NCI-H446 treated with DMSO at 0.1 percent for 48 hours (cell line): ENCODE measurements at places on chromosomes 1 and 21.

GRCh38 chr1:8096105-8097011 lies 70.2 kb upstream of the ERRFI1 start:
- DNase-seq: peak; percentile 23

DNA sequence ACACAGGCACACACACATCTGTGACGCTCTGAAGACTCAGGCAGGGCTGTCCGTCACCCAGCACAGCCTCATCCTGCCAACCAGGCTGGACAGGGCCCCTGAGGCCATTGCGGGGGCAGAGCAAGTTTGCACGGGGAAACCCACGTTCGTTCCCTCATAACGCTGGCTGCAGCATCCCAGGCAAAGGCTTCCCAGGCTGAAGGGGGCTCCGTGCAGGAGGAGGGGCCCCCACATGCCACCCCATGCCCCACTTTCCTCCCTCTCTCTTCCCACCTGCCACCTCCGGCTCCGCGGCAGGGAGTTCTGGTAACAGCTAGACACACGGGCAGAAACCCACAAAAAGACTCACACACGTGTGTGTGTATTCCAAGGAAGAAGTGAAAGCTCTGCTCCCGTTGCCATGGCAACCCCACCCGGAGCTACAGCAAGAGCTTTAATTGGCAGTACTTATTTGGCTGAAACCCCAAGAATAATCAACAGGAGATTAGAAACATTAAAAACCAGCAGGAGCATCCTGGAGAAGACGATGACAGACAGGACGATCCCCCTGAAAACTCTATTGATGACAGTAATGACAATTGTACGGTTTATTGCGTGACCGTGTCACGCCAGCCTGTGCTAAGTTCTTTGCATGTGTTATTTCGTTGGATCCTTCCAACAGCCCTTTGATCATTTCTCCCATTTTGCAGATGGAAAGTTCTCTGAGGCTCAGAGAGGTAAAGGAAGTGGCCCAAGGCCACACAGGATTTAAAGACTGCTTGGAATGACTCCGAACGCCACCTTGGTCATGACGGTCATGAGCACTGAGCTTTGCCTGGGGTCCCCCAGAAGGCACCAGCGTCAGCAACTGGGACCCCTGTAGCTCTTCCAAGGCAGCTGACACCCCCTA lies 247.1 kb downstream of the NPHP4 start:
- no peak for DNase-seq

DNA sequence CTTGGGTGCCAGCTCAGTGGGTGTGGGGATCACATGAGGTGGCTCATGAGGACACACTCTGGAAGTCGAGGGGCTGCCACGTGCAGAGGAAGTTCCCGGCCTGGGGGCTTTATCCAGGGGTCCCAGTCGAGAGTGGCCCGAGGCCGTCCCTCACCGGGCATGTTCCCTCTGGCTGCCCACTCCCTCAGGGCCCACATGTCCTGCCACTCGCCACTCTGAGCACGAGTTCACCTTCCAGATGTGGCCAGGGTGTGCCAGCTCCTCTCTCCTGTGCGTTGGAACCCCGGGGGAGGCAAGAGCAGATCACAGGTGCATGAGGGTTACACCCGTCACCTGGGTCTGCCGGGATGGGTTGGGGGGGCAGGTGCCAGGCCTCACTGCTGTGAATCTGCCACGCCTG lies 14.6 kb downstream of the TMEM201 start:
- no peak for DNase-seq

GRCh38 chr1:13732971-13733667 lies 33.1 kb downstream of the PRDM2 start:
- DNase-seq: no peak

DNA sequence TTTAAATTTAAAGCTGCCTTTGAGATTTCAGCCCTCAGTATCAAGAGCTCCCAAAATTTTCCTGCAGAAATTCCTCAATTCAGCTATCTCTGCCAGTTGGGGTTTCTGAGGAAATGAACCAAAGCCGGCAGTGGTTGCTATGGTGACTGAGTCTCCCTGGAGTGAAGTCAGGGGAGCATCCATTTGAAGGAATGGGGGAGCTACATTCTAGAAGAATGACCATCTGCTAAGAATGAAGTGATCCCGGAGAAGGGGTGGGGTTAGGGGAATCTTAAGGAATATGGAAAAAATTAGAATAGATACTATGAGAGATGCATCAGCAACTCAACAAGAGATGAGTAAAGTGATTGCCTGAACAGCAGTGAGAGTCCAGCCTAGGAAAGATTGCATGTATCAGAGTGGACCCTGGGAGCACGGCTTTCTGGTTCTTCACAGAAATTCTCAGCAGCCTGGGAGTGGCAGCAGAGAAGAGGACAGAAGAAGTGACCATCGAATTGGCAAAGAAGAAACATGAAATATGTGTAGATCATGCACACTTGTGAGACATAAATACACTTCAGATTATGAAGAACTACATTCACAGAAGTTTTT lies 94.7 kb downstream of the CHD1L start:
- no peak for DNase-seq

DNA sequence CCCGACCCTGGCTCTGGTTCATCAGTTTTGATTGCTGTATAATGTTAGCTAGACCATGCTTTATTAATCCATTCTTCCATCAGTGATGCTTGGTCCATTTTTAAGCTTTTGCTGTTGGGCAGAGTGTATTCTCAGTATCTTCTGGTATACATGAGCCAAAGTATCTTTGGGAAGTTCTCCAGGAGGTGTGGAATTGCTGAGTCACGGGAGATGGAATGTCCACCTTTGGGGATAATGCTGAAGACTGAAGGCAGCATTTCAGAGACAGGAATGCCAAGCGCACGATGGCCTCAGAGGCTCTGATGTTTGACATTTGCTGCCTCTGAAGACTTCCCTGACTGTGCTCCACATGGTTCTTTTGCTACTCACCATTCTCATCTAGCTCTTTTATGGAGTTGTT lies 266.3 kb upstream of the KAZN start:
- no peak for DNase-seq

DNA sequence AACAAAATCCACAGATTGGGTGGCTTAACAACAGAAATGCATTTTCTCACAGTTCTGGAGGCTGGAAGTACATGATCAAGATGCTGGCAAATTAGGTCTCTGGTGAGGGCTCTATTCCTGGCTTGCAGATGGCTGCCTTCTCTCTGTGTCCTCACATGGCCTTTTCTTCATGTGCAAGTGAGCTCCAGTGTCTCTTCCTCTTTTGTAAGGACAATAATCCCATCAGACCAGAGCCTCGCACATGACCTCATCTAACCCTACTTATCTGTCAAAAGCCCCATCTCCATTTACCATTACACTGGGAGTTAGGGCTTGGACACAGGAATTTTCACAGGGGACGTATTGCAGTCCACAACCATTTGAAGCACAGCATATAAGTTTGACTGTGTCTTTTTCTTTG lies 181.6 kb downstream of the NEGR1 start:
- DNase-seq: no peak

DNA sequence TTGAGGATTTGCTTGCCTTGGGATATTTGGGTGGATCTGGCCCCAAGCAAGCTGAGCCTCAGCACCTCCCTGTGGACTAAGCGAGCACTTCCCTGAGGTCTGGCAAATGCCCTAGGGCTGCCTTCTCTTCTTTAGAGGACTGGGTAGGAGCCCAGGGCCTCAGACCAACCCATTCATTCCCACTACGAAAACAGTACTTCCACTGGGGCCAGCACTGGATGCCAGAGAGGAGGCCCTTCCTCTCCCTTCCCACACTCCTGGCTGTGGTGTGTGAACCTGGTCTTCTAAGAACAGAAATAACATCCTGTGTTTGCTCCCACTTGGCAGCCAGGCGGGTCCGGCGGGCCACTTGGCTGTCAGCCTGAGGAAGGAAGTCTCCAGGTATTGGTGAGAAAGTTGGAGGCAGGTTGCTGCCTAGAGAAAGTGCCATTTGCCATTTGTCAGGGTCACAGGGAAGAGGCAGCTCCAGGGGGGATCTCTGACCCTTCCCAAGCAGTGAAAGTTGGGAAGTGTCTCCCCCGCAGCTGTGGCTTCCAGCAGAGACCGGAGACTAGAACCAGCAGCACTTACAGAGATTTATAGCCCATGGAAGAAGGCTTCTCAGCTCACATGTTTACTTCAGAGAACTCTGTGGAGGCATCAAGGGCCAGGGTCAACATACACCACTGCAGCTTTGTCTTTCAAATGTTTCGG lies 323.5 kb downstream of the SIPA1L2 start:
- peak; percentile 73 for DNase-seq
